ENCODE measurements at places on chromosomes 5 and 9. TPM values are rescaled to one million over a fixed set of nuclear protein-coding genes. Genes with fewer than 3 reads are reported as not detected.

The PGM5 gene
- total RNA-seq = 94.1 TPM

The DOK3 gene
- total RNA-seq = 20.5 TPM

The FAM221B gene
- not detected for total RNA-seq

The ERP44 gene
- total RNA-seq = 13.8 TPM

DNA sequence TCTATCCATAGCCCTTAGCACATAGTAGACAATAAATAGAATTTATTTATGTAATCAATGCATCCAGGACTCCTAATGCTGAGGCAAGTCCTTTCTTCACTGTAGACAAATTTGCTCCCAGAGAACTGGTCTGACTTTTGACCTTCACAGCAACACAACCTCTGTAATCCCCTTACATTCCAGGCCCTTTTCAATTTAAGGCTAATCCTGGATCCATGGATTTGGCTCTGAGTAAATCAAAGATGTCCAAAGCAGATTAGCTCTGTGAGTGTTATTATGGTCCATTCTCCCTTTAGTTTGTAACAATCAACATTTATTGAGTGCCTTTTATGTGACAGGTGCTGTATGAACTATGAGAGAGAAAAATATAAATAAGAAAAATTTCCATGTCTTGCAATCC lies 27.4 kb upstream of the TMC1 start:
- DNase-seq = no peak
- no peaks in the 10 kb centered on the region for H3K36me3 ChIP-seq
- no peak overlapping the region for H3K27ac ChIP-seq
- H3K4me3 ChIP-seq = no peak overlapping the region
- H3K4me1 ChIP-seq = no peaks in the 10 kb centered on the region

DNA sequence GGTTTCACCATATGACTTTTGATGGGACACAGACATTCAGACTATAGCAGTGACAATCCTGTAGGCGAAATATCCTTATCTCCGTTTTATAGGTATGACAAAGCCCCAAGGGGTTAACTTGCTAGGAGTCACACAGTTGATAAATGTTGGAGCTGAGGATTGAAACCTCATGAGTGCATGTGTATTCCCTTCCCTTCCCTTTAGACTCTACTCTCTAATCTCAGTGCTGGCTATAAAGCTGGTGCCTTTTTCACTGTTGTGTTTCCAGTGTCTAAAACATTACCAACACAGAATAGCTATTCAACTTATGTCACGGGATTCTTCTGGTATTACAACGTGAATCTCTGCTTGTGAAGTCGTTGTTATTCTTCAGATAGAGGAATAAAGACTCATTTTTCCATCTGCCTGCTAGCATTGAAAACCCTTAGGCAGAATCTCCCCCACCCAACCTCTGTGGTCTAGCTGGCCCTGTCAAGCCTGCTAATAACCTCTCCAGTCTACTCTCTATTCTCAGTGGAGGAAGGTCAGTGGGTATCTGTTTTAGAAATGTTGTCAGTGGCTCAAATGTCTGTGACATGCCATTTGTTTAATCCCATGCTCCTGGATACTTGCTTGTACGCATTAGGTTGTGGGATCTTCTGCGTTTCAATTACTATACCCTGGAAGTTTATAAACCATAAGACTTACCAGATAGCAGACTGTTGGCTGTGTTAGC lies 121.2 kb downstream of the TLE4 start:
- no peak overlapping the region for H3K27ac ChIP-seq
- no peak for DNase-seq
- H3K4me3 ChIP-seq = no peak overlapping the region
- no peaks in the 10 kb centered on the region for H3K36me3 ChIP-seq
- H3K27me3 ChIP-seq = no peaks in the 10 kb centered on the region

DNA sequence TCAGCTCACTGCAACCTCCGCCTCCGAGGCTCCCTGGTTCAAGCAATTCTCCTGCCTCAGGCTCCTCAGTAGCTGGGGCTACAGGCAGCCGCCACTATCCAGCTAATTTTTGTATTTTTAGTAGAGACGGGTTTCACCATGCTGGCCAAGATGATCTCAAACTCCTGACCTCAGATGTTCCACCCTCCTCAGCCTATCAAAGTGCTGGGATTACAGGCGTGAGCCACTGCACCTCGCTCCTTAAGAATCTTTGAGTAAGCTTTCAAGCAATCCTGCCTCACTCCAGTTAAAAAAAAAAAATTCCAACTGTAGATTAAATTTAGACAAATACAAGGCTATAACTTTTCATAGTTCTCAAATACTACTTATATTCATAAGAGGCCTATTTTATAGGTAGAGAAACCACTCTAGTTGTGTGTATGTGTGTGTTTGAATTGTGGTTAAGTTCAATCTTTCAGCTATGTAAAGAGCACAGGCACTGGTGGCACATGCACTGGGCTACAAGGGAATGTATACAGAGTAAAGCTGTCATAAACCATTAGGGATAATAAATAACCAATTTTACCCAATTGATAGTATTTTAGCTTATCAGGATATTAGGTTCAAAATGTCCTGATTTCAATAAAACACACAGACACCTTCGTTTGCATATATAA lies 50.6 kb upstream of the RAPGEF6 start:
- peaks cover 8% of the 10 kb centered on the region for H3K4me1 ChIP-seq
- no peaks in the 10 kb centered on the region for H3K36me3 ChIP-seq
- H3K4me3 ChIP-seq = no peak overlapping the region

Data from thoracic aorta (tissue), 2 donors.